ENCODE measurements at places on chromosomes 2 and 18.

GRCh38 chr2:43402452-43402937 lies 176.1 kb upstream of the ZFP36L2 start:
- DNase-seq = no peak

DNA sequence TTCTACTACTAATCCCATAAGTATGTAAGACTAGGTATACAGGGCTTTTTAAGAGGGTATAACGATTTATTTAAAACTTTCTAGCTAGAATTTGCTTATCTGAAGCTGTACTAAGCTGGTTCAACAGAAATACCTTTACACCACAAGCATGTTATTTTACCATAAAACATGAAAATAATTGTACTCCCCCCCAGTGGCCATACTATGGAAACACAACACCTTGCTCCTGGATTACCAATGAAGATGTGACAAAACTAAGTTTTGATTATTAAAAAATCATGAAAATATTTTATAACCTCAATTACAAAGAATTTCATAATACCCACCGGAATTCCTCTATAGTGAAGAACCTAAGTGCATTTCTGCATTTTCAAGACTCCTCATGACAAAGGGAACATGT lies 27.3 kb downstream of the LPIN2 start:
- no peak for DNase-seq

GRCh38 chr18:77206676-77207374 lies 42.8 kb upstream of the GALR1 start:
- DNase-seq = no peak

- no peak for DNase-seq
Measured at GRCh38 chr2:165871025-165871424, 77.0 kb upstream of the GALNT3 start.

DNA sequence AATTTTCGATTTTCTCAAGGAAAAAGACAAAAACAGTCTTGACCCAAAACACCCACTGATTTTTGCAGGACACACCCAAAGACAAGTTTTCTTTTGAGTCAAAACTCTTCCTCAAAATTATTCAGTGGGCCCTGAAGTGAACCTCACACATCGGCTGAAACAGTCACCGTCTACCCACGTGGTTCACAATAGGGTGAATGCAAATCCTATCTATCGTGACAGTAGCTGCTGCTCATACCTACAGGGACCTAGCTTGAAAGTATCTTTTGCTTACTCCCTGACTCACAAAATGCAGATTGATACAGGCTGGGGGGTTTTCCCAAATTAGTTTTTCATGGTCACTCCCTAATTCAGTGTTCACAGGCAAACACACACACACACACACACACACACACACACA lies 10.7 kb upstream of the CD226 start:
- no peak for DNase-seq

GRCh38 chr2:61969376-61969775 lies 63.9 kb downstream of the COMMD1 start:
- no peak for DNase-seq

DNA sequence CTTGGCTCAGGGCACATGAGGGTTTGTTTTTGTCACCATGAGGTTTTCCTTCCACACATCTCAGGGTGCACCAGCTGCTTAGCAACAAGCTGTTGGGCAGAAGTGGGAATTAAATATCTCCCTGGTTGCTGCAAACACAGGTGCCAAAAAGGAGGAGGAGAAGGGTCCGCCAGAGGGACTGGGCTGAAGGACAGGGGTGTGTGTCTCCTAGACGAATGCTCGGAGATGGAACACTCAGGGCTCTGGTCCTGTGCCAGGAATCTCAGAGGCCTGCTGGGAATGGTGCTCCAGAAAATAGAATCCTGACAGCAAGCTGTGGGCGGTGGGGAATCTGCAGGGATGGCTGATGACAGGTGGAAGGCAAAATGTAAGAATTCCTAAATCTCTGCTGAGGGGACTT lies 94.5 kb downstream of the VSNL1 start:
- no peak for DNase-seq

DNA sequence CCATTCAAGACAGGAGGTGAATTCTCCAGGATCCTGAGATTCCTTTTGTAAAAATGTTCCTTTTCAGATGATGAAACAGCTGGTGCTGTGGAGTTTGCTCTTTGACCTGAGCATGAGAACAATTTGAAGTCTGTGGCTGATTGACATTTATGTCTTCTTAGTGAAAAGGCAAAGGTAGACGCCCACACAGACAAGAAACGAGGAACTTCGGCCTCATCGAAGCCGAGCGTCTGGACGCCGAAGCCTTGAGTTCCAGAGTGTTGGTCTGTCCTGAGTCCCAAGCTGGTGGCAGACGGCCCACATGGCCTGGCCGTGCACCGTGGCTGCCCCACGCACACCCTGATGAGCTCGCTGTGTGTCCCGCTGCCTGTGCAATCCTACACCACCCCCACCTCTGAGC lies 20.7 kb upstream of the SNTG2 start:
- DNase-seq = no peak

- no peak for DNase-seq
Measured at GRCh38 chr2:951224-952006, 766 bp downstream of the SNTG2 start.

DNA sequence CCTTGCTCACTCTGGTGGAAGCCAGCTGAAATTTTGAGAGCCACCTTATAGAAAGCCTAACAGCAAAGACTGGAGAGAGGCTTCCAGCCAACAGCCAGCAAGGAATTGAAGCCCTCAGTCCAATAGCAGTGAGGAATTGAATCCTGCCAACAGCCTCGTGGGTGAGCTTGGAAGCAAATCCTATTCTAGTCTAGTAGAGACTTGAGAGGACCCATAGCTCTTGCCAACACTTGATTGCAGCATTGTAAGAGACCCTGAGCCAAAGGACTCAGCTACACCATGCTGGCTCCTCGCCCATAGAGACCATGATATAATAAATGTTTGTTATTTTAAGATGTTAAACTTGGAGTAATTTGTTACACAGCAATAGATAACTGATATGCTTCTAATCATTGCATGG lies 403.0 kb upstream of the TNP1 start:
- no peak for DNase-seq

DNA sequence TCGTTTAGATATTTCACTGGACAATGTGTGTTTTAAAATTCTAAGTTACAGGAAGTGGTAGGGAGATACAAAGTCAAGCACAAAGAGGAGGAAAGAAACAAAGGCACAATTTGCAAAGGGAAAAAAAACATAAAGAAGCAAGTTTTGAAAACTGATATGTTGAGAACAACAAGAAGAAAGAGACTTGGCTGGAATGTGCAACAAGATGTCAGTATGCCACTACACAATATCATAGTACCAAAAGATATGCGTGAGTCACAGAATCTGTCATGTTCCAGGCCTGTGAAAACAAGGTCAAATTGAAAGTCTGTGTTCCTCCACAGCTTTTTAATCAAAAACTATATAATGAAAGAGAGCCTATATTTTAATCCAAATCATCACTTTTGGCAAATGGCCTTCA lies 12.0 kb downstream of the EXOC6B start:
- no peak for DNase-seq

- DNase-seq = no peak
Measured at GRCh38 chr2:159506202-159506601, 110.1 kb downstream of the BAZ2B start.

DNA sequence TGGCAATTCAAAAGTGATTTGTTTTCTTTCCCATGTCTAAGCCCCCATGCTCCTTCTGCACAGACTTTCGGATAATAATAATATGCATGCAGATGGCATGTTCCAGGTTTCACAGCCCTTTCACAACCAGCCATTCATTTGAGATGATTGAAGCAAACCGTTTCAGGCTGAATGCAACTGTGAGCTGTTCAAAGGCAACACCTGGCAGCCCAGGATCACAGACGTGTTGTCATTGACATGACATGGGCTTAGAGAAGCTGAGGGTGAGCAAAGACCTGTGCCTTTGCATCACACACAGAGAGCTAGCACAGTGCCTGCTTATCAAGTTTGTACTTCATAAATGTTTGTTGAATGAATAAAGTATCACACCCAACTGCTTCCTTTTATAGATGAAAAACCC lies 12.4 kb upstream of the ERMN start:
- no peak for DNase-seq
